ENCODE measurements at places on chromosomes 1 and 21.

GRCh38 chr1:213484333-213484732, 433.3 kb downstream of the RPS6KC1 start:
- no peak for DNase-seq

DNA sequence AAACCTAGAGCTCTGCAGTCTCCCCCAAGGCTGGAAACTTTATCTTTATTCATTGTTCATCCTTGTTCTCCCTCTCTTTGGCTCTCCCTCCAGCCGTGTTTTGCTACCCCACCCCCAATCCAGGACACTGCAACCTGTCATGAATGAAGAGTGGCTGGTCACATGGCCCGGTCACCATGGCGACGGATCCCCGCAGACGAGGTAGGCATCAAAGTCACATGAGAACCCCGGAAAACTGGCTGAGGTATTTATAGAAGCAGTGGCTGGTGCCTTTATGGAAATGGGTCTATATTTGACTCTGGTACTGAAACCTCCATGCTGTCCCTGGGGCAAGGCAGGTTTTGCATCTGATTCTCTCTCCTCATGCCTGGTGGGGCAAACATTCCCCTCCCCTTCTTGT, 13.4 kb upstream of the SLC6A17 start:
- peak; percentile 76 for DNase-seq

DNA sequence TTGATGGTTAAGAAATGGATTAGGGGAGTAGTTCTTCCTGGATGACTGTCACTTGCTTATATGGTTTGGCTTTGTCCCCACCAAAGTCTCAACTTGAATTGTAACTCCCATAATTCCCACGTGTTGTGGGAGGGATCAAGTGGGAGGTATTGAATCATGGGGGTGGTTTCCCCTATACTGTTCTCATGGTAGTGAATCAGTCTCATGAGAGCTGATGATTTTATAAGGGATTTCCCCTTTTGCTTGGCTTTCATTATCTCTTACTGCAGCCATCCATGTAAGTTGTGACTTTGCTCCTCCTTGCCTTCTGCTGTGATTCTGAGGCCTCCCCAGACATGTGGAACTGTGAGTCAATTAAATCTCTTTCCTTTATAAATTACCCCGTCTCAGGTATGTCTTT, 1621.1 kb downstream of the MRPL39 start:
- no peak for DNase-seq

GRCh38 chr1:39650431-39650830, 11.0 kb upstream of the HEYL start:
- no peak for DNase-seq

DNA sequence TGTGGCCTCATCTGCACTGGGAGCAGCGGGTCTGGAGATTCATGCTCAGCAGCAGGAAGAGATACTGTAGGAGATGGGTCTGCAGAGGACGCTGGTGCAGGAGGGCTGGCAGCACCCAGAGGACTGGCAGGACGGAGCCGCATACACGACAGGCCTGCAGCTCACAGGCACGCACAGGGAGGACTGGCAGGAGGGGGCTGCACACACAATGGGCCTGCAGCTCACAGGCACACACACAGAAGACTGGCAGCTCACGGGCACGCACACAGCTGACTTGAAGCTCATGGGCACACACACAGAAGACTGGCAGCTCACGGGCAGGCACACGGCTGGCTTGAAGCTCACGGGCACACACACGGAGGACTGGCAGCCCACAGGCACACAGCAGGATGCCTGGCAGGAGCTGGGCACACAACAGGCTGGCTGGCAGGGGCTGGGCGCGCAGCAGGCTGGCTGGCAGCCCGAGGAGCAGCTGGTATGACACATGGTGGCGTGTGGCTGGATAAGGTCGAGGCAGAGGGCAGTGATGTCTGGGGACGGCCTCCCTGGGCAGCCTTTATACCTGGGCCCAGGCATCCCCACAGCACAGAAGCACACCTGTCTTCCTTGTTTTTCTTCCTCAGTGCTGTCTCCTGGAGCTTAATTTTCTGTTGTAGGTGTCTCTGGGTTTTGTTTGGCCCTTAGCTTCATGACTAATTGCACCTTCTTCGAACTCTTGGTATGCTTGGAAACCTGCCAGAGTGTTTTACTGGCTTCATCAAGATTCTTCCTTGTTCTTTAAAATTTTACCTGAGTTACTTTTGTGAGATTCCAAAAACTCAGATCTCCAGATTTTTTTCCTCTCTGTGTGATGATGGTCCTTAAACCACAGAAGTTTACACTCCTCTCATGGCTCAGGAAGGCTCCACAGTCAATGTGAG, at the start of gene KRTAP12-2:
Gene KRTAP12-2, minus strand, starts transcription at position 527 of the 920 bp plus-strand sequence. Its CDS starts 41 bp downstream, at position 486.
- no peak for DNase-seq

- DNase-seq, result no peak
Measured at GRCh38 chr1:185096531-185096930, 51.2 kb downstream of the RNF2 start.

GRCh38 chr1:39623053-39623452, 16.4 kb downstream of the HEYL start:
- DNase-seq, result peak; percentile 39

GRCh38 chr1:34885405-34886247, 26.1 kb upstream of the SMIM12 start:
- no peak for DNase-seq

DNA sequence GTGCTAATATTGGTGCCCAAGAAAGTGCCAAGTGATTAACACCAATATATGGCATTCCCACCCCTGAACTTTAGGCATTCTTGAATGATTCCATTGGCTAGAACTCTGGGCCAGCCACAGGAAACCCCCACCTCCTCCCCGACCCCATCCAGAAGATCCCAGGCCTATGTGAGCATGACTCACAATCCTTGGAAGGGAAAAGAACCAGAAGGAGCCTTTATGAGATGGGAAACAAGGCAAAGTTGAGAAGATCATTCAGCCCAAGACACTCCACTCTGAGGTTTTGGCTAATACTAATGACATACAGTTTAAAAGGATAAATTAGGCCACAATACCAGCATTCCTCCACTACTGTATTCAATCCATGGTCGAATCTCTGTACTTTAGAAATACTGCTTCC, 21.8 kb downstream of the ELK4 start:
- no peak for DNase-seq

DNA sequence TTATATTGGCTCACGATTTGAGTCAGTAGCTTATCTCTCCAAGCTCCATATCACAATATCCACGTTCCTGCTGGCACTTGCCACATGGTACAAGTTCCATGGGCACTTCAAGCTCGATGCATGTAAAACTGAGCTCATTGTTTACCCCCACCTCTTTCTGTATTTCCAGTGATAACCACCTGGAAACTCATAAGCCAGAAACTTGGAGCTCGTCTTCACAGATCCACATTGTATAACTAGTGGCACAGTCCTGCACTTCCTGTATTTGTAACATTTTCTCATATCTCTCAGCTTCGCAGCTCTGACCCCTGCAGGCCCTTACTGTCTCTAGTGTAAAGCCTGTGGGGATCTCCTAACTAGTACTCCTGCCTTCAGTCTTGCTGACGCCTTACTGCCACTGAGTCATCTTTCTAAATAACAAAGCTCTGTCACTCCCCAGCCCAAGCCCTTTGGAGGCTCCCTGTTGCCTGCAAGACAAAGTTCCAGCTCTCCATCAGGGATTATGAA, 6.5 kb upstream of the C2CD4D start:
- DNase-seq, result no peak

GRCh38 chr1:170698301-170699275, 34.7 kb downstream of the PRRX1 start:
- DNase-seq, result no peak

- DNase-seq, result peak; percentile 31
Measured at GRCh38 chr1:116409751-116410191, 36.7 kb downstream of the ATP1A1 start.

DNA sequence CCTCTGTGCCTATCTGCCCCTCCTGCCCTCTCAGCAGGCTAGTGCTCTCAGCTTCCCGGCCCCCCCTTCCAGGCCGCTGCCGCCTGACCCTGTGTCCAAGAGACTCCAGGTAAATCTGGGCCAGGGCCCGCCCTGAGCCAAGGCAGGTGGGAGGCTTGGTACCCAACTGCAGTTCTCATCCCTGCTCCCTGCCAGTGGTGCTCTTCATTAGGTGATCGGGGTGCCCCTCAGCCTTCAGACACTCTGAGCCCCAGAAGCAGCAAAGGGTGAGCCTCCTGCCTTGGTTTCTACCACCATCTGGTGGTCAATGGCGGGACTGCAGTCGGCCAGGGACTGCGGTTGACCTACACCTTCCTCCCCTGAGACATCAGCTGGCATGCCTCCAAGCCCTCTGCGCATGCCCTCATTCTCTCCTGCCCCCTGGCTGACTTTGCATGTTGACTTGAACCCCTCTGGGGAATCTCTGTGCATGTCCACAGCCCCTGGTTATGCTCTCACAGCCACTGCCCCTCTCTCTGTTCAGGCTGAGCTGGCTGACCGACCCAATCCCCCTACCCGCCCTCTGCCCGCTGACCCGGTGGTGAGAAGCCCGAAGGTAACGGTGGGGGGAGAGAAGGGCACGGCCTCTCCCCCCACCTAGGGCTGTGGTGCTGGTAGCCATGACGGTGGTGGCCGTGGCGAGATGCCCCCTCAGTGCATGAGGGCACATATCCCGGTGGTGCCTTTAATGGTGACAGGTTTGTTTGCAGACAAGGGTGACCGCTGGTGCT, 2.0 kb upstream of the EFNA4 start:
- DNase-seq, result no peak

GRCh38 chr1:245605480-245606156, 450.8 kb downstream of the KIF26B start:
- DNase-seq, result no peak

GRCh38 chr1:50917138-50918137, 42.6 kb downstream of the FAF1 start:
- DNase-seq, result no peak

DNA sequence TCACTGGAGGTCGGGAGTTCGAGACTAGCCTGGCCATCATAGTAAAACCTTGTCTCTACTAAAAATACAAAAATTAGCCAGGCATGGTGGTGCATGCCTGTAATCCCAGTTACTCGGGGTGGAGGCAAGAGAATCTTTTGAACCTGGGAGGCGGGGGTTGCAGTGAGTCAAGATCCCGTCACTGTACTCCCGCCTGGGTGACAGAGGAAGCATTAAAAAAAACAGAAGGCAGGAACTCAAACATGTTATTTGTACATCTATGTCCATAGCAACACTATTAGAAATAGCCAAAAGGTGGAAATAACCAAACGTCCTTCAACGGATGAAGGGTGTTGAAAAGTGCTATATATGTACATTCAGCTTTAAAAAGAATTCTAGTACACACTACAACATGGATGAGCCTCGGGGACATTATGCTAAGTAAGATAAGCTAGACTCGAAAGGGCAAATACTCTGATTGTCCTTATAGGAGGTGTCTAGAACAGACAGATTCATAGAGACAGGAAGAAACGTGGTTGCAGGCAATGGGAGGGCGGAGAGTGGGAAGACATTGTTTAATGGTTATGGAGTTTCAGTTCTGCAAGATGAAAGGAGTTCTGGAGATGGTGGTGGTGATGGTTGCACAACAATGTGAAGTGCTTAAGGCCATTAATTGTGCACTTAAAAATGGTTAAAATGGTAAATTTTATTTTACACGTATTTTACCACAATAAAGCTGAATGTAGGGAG, 19.2 kb downstream of the NLRP3 start:
- no peak for DNase-seq

- no peak for DNase-seq
Measured at GRCh38 chr1:112418099-112418892, 22.3 kb downstream of the CTTNBP2NL start.

DNA sequence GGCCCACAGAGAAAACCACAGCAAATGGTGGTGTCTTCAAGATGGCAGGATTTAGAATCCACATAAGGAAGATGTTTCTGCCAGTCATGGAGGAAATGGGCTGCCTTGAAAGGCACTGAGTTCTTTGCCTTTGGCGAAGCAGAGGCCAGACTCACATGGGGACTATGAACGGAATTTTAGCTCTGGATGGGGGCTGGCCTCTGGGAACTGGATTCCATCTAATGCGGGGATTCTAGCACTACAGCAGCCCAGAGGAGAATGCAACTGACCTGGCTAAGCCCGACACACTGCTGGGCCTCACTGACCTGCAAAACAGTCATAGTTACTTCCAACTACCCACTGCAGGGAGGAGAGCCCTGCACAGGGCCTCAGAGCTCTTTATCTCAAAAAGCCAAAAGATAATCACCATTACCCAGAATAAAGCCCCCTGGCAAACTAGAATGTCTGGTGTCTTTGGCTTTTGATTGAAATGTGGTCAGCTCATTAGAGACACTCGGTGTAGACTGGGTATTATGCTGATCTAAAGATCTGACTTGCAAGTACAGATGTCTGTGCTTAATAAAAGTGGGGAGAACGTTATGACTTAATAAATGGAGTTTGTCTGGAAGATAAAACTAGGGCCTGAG, 11.6 kb downstream of the HCRTR1 start:
- DNase-seq, result no peak

- no peak for DNase-seq
Measured at GRCh38 chr21:27390384-27390783, 423.5 kb upstream of the ADAMTS5 start.

- no peak for DNase-seq
Measured at GRCh38 chr1:188056011-188056410, 1227.3 kb downstream of the PLA2G4A start.

DNA sequence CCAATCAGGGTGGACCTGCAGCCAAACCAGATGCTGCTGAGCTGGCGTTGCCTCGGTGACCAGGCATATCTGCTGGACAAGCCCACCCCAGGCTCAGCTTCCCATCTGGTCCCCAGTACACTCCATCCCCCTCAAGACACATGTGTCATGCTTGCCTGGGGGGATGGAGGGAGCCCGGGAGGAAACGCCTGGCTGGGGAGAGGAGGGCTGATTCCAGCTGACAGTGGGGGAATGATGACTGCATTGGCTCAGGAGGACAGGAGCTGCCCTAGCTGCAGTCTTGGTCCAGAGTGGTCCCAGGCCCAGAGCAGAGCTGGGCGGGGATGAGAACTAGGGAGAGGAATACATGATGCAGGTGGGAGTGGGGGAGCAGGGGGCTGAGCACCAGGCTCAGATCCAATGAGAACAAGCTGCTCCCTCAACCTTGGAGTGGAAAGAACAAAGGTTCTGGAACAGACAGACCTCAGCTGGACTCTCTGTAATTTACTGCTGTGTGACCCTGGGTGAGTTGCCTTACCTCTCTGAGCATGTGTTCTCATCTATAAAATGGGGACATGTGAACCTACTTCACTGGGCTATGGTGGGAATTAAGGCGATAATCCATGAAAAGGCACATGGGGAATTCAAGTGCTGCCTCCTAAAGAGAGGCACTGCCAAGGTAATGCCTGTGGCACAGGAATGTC, 23.1 kb upstream of the ECE1 start:
- DNase-seq, result no peak

GRCh38 chr1:238606457-238606856, 715.7 kb upstream of the ZP4 start:
- DNase-seq, result no peak
